ENCODE measurements at places on chromosomes 5 and 9.

GRCh38 chr5:83827111-83827557, 106.5 kb upstream of the HAPLN1 start:
- DNase-seq: no peak

GRCh38 chr5:150109921-150110320, 23.6 kb upstream of the CSF1R start:
- DNase-seq: no peak

DNA sequence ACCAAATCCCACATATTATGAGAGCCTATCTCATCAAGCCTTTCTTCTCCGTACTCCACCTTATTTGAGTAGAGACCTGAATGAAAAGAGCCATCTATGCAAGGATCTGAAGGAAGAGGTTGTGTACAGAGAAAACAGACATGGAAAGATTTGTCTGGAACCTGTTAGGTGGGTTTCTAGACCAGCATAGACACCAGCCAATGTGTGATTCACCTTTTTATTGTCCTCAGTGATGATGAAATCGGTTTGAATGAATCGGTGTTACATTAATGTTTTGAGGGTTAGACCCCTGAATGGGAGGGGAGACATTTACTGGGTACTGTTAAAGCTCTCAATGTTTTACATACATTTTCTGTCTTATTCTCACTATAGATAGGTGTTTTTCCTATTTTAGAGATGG, 223.6 kb downstream of the NMUR2 start:
- DNase-seq: no peak

- no peak for DNase-seq
Observed at GRCh38 chr5:94361161-94361560, 257.2 kb downstream of the KIAA0825 start.

- peak; percentile 85 for DNase-seq
Observed at GRCh38 chr5:151213803-151214613, 9.9 kb downstream of the CCDC69 start.

DNA sequence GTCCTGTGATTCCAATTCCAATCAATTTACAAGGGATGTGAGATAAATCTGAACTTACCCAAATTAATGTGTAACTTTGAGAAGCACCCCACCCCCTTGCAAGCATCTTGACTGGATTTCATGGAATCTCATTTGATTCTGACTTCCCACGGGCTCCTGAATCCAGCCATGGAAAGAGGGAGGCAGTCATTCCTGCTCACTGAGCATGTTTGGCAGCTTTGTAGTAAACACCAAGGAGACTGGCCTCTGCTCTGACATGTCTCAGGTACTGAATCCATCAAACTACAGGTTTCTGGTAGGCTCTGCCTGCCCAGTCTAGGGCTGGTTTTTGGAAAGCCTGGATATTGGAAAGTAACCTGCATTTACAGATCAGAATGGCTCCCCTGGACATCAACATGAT, 357.6 kb downstream of the ARHGEF28 start:
- DNase-seq: no peak

- no peak for DNase-seq
Observed at GRCh38 chr5:124628721-124629596, 117.5 kb downstream of the ZNF608 start.

DNA sequence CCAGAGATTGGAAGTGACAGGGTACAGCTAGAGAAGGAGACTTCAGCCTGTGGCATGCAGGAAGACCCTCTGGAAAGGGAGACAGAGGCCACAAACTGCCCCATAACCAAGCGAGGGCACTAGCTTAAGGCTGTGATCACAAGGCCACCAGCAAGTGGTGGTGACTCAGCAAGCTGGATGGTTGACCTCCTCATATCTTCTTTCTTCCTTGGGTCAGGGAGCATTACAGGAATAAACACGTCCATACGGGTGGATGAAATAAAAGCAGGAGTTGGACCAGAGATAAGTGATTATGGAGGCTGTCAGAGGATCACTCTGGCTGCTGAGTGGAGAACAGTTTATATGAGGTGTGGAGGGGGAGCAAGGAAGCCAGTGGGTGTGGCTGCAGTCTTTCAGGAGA, 234.6 kb upstream of the TAS2R1 start:
- no peak for DNase-seq

DNA sequence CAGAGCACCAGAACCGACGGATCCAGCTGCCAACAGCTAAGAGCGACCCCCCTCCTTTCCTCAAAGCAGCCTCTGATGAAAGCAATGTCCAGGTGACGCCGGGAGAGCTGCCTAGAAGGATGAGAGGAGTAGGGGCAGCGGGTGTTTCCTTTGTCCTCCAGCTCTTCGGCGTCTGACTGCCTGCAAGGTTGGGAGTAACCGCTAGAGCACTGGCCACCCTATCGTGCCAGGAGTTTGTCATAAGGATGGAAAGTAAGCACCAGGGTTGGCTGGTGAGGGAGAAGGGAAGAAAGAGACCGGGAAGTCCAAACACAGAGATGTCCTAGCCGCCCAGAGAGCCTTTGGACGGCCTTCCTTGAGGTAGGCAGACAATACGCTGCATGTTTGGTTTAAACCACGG, 10.8 kb downstream of the MRPL36 start:
- DNase-seq: no peak

DNA sequence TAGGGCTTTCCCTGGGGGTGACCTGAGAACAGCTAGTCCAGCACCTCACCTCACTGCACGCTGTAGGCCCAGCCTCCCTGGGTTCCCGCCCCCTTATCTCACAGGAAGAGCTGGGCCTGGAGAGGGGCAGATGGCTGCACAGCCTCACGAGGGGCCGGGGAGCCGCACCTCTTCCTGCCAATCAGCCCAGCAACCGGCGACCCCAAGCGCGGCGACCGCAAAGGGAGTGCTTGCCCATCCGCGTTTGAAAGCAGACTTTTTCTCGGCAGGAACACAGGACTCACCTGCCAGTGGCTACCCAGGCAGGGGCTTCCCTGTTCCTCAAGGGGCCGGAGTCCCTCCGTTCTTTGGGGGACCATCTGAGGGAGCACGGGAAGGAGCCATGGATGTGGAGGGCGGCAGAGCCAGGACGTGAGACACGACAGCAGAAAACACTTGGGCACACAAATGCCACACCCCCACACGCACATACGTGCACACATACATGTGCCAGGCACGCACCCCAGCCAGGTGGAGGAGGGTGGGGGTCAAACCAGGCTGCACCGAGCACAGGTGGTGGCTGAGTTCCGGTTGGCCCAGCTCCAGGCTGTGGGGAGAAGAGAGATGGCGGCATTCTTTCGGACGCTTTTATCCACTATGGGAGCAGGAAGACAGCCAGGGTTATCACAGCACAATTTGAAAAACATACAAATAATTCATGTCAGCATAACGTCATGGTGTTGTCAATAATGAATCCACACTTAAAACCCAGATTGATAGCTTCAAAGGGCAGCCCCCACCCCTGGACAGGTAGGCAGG, 11.3 kb downstream of the TMEM250 start:
- peak; percentile 41 for DNase-seq

DNA sequence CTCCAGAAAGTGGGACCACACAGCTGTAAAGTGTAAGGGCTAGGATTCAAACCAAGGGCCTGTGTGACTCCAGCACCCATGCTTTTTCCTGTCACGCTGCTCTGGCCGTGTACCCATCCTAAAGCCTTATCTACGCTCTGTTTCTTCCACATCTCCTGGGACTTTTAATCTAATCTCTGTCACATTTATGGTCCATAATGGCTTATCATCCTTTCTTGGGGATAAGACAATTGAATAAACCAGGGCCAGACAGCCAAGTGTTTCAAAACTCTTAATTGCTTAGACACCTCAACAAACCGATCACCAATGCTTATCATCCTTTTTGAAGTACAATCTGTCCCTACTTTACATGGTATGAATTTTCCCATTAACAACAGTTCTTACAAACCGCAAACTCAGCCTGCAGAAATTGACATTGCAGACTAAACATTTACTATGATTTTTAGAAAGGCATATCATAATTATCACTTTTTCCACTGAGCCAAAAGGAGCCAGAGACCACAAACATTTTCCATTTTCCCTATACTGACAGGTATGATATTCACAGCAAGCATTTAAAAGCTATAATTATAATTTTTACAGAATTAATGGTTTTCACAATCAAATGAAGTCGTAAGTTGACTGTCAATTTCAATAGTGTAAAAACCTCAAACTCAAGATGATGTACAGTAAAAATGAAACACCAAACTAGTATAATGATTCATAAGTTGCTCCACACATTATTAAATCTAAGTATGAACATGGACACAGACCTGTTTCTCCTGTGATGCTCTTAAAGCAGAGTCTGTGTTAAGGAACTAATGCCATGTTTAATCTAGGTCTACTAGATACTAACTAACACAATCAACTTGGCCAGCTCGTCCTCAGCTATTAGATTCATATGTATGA, 99.5 kb downstream of the FBXW11 start:
- no peak for DNase-seq

GRCh38 chr5:84303315-84303714, 81.4 kb downstream of the EDIL3 start:
- no peak for DNase-seq

DNA sequence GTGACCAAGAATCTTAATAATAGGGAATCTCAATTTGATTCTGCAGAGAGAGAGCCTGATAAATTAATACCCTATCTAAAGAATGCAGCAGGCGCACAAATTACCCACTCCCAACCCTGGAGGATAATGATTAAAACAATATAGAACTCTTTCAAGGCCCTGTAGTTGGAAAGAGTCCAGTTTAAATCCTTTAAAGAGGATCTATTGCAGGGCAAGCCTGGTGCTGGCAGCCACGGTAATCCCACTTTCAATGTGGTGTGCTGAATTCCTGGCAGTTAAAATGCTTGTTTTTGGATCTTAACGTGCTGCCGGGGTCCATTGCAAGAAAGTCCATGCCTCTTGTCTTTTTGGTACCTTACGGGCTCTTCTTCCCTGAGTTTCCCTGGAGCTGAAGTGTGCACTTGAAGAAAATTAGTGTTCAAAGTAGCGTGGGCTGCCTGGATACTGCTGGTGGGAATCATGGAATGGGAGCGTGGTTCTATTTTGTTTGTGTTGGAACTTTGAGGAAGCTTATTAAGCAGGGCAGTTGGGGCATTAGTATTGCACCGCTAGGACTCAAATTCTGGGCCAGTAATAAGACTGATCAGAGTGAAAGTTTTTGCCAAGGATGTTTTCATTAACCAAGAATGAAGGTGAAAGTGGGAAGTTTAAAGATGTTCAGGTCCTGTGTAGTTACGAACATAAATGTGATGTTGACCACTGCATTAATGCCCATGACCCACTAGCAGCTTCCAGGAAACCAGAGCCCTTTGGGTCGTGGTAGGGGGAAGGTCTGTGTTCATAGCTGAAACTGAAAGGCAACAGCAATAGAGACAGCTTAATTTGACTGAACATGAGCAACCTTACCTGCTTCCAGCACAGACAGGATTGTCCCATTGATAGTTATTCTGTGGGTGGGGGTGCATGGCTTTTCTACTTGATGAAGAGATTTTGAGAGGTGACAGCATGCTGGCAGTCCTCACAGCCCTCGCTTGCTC, 20.8 kb downstream of the MARCHF6 start:
- DNase-seq: no peak

GRCh38 chr5:135069895-135070657, 36.0 kb upstream of the PITX1 start:
- no peak for DNase-seq

DNA sequence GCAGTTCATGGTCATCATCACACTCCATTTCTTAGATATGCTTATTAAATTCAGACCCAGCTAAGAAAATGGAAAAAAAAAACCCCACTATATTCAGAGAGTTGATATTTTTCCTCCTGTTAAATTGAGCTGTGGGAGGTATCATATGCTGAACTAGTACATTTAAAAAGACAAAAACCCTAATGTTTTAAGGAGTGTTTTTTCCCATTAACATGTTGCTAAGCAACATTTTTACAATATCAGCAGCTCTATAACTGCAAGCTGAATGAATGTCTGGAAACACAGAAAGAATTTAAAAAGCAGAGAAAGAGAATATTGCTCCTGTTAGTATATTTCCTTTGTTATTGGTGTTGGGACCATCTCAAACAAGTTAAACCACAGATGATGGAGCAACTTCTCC, 265.8 kb upstream of the GRIA1 start:
- no peak for DNase-seq

- DNase-seq: no peak
Observed at GRCh38 chr5:124665035-124665434, 81.4 kb downstream of the ZNF608 start.

DNA sequence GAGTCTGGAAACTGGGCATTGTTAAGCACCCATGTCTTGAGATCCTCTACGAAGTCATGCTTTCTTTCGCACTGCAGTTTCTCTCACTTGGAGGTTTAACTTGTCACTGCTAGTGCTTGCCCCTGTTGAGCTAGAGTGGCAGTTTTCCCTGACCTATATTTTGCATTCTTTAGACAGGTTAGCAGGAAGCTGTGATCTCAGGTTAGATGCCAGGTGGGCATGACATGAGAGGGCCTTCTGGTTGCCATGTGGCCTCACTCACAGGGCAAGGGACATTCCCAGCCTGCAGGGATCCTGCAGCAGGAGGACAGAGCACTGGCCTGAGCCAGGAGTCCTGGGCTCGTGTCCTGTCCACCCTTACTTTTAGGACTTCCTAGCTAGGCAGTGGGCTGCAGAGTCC, 28.6 kb downstream of the SLC36A1 start:
- DNase-seq: no peak

GRCh38 chr9:14322211-14323082, 8.5 kb upstream of the NFIB start:
- peak; percentile 70 for DNase-seq

- DNase-seq: no peak
Observed at GRCh38 chr9:91500509-91501014, 76.9 kb upstream of the NFIL3 start.

GRCh38 chr9:114790521-114790920, 15.3 kb downstream of the TNFSF15 start:
- DNase-seq: no peak

GRCh38 chr5:140631831-140632365, 1.1 kb downstream of the CD14 start:
- DNase-seq: no peak

DNA sequence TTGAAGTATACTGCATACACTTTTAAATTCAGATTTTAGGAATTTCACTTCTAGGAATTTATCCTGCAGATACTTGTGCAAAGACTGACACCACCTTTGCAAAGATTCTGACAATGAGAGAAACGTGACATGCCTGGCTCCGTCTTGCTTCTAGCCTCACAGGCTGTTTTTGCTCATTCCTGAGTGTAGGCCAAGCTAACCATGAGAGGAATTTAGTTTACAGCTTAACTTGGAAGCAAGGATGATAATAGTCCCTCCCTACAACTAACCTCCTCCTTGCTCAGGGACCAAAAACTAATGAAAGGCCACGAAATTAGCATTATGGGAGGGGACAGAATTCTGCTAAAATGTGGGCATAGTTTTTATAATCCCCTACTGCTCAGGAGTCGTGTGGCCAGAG, 31.1 kb downstream of the C5orf22 start:
- DNase-seq: no peak

DNA sequence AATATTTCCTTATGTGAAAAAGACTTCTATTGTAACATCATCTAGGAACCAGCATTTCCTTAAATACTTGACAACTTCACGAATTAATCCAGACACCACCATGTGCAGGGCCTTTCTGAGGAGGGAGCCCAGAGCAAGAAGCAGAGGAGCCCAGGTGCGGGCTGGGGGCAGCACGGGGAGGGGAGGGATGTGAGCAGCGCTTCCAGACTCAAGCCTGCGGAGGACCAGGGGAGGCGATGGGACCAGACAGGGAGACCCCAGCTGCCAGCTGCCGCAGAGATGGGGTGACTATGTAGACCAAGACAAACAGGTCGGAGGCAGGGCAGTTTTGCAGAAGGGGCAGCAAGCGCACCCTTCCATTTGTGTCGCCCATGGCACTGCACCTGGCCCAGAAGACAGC, 596.1 kb downstream of the IRX1 start:
- DNase-seq: no peak

Measured in central memory CD4-positive, alpha-beta T cell (primary cell).